ENCODE measurements at places on chromosomes 5 and 9.
A peak's percentile ranks its signal among the peaks of the same experiment; 100 is the strongest.

GRCh38 chr9:21070906-21071305, 6.8 kb downstream of the IFNB1 start:
- DNase-seq, result no peak

GRCh38 chr5:139388198-139388821, 1.4 kb downstream of the MZB1 start:
- no peak for DNase-seq

GRCh38 chr5:56025151-56025885, 30.6 kb upstream of the IL6ST start:
- DNase-seq, result no peak

GRCh38 chr5:113384782-113385285, 50.0 kb downstream of the TSSK1B start:
- no peak for DNase-seq

DNA sequence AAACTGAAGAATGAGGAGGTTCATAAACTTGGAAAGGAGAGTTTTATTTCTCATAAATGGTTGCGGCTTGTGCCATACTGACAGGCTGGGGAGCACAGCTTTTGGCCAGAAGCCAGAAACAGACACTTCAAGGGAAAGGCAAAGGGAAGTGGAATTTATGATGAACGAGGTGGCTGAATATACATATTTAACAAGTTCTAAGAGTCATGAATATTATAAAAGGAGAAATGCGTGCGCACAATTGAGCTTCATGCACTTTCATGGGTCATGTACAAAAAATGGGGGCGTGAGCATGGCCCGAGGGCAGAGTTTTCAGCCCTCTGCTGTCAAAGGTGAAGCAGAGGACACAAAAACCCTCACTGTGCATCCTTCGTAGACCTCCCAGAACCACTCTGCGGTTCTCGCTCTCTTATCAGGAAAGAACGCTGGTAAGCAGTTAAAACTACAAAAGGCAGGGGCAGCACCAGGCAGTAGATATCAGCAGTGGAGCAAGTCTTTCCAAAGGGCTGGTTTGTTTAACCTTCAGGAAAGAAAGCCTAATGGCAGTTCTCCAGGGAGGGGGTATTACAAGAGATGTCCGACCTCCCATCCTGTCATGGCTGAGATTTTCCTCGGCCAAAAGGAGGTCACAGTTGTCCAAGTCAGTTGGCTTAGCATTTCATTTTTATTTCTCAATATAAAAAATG, 29.0 kb downstream of the AUH start:
- DNase-seq, result no peak

DNA sequence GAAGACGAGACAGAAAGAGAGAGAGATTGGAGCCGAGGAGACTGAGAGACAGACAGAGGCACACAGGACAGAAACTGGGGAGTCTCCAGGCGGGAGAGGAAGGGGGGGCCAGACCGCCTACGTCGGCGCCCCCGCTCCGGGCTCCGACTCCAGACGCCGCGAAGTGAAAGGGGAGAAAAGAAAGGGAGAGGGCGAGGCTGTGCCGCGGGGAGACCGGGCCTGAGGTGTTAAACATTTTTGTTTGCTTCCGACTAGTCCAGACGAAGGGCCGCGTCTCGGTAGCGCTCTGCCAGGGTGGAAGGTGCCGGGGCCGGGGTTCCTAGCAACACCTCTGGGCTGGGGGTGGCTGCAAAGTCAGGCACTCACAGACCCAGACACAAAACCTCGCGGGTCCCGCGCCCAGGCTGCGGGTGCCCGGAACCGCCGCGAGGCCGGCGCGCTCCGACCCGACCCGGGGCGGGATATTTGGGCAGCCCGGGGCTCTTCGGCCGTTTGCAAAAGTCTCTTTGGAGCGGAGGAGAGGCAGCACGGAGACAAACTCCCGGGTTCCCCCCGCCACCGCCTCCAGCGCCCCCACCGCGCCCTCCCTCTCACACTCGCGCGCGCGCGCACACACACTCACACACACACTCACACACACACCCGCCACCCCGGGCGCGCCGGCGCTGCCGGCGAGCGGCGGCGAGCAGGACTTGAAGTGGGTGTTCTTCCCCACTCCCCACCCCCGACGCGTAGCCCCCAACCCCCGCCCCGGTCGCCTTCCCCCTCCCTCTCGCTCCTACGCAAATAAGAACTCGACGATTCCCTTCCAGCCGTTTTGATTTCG, 626 bp upstream of the FST start:
- no peak for DNase-seq

DNA sequence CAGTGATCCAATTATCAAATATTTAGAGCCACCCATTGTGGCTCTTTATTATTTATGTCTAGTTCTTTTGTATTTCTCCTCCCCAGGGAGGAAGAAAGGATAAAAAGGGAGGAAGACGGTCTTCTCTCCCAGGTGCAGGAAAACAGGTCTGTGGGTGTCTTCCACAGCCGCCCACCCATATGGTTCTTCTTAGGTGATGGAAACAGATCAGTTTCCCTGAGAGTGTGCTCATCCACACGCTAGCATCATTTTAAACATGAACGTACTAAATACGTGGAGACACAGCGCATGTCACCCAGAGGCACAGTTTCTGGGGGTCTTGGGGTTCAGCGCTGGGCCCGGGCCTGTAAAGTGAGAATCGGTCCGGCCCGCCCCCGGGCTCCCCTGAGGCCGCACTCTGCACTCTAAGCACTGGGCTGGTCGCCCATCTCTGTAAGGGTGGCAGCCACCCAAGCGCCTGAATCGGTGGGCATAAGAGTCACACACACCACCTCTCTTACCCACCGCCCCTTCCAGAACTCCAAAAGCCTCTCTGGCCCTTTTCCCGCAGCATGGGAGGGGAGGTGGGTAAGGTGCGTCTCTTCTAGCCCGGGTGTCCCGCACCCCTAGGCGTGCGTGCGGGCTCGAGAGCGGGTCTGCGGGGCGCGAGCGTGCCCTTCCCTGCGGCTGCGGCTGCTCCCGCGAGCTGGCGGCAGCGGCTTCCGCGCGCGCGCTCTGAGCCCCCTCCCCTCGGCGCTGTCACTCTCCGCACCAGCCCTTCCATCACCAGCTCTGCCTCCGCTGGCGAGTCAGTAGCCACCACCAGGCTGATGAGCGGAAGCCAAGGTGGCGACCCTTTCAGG, 1.3 kb downstream of the PTCH1 start:
- no peak for DNase-seq

- no peak for DNase-seq
These were observed 604.5 kb upstream of the KLF4 start for GRCh38 chr9:108093773-108094675.

DNA sequence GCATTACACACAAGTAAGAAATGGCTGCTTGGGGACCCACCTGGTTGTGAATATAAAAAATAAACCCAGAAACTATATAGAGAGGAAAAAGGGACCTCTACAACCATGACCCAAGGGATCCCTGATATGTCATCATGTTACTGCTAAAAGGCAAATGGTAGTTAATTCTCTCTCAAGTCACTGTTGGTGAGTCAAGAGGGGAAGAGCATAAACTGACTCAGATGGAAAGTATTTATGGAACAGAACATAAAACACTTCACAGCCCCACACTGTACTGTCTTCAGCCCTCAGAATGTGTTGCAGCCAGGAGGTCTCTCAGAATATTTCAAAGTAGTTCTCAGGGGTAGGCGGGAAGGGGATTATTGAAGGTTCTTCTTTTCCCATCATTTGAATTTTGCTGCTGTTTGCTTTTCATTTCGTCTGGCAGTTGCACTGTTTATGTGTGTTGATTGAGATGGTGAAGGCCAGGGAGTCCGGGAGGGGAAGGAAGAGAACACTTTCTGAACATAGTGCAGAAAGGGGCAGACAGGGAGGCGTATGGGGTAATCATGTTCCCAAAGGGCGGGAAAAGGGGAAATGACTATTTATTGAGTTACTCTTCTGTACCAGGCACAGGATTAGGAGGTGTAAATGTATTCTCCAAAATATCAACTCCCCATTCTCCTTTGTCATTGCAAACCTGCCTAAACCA, 85.5 kb downstream of the TEK start:
- DNase-seq, result no peak

- DNase-seq, result no peak
These were observed 265.6 kb downstream of the NSG2 start for GRCh38 chr5:174311121-174311520.

- DNase-seq, result no peak
These were observed 42.1 kb downstream of the CDC42SE2 start for GRCh38 chr5:131305906-131306305.

GRCh38 chr9:34379334-34380033, 2.8 kb upstream of the MYORG start:
- peak; percentile 22 for DNase-seq

DNA sequence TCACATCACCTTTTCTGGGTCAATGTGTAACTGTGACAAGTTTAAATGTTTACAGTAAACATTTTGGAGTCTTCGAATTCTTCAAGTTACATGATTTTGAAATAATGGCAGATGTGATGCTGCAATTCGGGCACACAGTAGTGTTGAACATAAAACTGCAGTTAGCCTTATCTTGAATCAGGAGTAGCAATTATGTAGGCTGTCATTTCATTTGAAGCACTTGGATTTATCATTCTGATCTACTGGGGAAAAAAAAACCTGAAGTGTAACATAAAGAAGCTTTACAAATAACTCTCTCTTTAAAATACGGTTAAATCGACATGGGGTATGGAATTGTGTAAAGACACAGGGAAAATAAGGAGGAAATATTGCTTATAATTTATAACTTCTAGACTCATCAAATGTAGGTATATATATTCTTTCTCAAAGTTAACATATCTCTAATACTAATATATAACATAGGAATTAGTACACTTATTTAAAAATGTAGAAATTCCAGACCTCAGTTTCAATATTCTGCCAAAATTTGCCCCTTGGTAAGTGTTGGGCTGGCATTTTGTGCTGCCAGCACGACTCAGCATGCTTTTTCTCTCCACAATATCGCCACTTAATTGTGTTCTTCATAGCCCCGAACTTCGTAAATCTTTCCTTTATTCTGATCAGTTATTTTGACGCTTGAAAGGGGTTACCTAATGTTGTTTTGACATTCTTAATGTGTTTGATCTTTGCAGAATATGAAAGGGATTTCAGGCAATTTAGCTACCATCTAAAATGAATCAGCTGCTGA, 226.7 kb downstream of the PRR16 start:
- no peak for DNase-seq

DNA sequence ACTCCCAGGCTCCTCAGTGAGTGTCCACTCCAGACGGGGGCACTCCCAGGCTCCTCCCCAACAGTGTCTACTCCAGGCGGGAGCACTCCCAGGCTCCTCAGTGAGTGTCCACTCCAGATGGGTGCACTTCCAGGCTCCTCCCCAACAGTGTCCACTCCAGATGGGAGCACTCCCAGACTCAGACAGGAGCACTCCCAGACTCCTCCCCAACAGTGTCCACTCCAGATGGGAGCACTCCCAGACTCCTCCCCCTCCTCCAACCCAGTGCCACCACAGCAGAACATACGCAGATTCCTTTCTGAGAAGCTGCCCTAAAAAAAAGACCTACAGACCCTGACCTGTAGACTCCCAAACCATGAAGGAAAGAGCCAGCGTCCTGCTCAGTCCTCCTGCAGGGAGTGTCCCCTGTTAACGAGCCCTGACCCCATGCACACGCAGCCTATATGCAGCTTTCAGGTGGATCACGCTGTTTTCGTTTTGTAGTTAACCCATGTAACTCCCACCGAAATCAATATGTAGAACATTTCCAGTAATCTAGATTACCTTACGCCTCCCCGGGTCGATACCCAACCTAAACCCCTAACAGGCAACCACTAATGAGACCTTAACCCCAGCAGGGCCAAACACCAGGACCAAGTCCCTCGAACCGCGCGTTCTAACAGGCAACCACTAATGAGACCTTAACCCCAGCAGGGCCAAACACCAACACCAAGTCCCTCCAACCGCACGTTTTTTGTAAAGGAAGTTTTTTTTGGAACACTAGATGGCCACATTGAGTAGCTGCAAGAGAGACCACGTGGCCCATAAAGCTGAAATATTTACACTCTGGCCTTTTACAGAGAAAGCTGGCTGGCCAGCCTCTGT, 15.7 kb downstream of the PNPLA7 start:
- DNase-seq, result no peak

DNA sequence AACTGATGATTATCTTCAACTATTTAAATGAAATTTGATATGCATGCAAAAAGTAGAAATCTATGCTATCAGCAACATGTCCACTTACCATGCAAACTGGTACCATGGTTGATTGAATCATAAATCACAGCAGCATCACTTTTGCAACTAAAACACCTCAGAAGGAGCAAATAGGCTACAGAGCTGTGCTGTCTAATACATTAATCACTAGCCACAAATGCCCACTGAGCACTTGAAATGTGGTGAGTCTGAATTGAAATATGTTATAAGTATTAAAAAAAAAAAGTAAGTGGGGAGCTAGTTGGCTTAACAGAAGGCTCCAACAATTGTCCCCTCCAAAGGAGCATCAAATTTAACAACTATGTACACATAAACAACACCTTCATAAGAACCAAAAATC, 112.5 kb downstream of the FAM114A2 start:
- no peak for DNase-seq

- no peak for DNase-seq
These were observed 95.5 kb upstream of the SPATA31D4 start for GRCh38 chr9:81832571-81833285.
